ENCODE measurements at places on chromosomes 5 and 9.

DNA sequence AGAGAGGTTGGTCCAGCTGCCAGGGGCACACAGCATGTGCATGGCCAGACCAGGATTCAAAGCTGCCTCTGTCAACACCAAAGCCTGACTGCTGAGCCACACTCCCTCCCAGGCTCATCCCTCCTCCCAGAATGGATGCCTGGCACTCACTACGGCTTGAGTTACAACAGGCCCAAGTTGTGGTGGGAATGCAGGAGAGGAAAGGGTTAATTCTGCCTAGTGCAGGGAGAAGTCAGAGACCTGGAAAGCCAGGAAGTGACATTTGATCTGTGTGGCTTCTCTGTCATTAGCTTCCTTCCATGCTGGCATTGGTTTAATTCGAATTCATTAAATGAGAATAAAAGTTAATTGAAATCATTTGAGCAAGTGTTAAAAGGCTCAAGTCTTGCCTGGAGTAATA is 150.0 kb downstream of the NSG2 start:
- DNase-seq: no peak

GRCh38 chr9:90288275-90288639 is 354.4 kb downstream of the DIRAS2 start:
- no peak for DNase-seq

GRCh38 chr5:163915481-163915961 is 410.1 kb downstream of the MAT2B start:
- DNase-seq: no peak

DNA sequence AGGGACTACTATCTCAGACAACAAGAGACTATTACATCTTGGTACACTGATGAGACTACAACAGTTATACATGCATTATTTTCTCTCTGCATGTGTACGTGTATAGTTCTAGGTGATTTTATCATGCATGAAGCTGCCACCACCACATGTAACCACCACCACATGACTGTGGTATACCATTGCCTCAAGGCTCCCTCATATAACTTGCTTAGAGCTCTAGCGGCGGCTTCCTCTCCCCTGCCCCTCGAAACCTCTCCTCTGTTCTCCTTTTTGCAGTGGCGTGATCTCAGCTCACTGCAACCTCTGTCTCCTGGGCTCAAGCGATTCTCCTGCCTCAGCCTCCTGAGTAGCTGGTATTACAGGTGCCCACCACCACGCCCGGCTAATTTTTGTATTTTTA is 162.3 kb downstream of the AOPEP start:
- DNase-seq: no peak

- DNase-seq: no peak
These were observed 14.6 kb upstream of the ANGPTL2 start for GRCh38 chr9:127136880-127137639.

DNA sequence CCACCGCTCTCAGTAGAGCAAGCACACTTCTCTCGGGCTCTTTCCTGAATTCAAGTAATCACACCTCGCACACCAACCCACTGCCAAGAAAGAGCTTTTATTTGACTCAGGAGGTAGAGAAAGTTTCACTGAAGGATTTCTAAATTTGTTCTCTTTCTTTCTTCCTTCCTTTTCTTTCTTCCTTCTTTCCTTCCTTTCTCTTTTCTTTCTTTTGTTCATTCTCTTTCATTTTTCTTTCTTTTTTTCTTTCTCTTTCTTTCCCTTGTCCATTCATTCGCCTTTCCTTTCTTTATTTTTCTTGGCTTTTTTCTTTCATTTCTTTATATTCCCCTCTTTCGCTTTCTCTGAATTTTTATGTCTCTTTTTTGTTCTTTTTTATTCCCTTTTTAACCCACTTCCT is 300.1 kb downstream of the ENC1 start:
- no peak for DNase-seq

DNA sequence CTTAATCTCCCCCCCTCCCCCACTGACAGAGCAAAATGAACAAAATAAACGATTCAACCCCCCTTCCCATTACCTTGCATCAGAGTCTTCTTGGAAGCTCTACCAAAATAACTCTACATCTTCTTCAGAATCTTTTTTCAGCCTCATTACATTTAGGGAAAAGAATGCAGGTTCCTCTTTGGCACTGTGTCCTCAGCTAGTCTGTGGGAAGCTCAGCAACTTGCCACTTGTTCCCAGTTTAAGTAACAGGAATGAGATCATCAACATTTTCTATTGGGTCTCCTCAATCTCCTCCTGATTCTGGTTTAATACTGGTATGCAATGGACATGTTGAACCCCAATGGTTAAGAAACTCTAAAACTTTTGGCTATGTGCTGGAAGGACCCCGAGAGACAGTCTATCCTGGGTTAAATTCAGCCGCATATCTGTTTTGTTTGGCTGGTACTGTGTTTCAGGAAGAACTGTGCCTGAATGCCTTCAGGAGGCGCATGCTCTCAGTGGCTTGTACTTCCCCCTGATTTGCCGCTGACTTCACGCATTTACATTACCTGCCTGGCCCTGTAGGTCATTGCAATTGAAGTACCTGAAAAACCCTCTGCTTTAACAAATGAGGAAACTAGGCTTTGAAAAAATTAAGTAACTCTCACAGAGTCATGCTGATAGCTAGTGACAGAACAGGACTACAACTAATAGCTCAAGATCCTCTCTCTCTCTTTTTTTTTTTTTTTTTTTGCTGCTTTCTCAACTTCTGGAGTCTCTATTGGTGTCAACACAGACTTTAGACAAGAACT is 78.1 kb upstream of the HMHB1 start:
- DNase-seq: no peak
